ENCODE measurements at places on chromosomes 13 and 19. TPM values are rescaled to one million over a fixed set of nuclear protein-coding genes. Genes with fewer than 3 reads are reported as not detected.

The DCT gene
- polyA plus RNA-seq = not detected

The ZNF549 gene
- polyA plus RNA-seq = 10.1 TPM

The PTPRS gene
- 46.0 TPM for polyA plus RNA-seq

The SRRM5 gene
- polyA plus RNA-seq = not detected

The ZFP36 gene
- polyA plus RNA-seq = 51.2 TPM

The MIA gene
- not detected for polyA plus RNA-seq

The CCDC169 gene
- 6.9 TPM for polyA plus RNA-seq

The RAX2 gene
- not detected for polyA plus RNA-seq

The TEKTIP1 gene
- 4.0 TPM for polyA plus RNA-seq

The AP1M2 gene
- 0.28 TPM for polyA plus RNA-seq

The APOC1 gene
- polyA plus RNA-seq = 22.7 TPM

The PLIN3 gene
- 144 TPM for polyA plus RNA-seq

The SIGLEC10 gene
- 0.55 TPM for polyA plus RNA-seq

The THOP1 gene
- 81.3 TPM for polyA plus RNA-seq

The ARHGAP45 gene
- polyA plus RNA-seq = 67.5 TPM

The OR7A5 gene
- not detected for polyA plus RNA-seq

The ZNF560 gene
- polyA plus RNA-seq = 0.50 TPM

The TNNT1 gene
- polyA plus RNA-seq = 35.5 TPM

All from cardiac muscle cell (in vitro differentiated cells and primary cell).